Metanephros (tissue), 2 donors: ENCODE measurements at places on chromosomes 11 and 22. TPM values are rescaled to one million over a fixed set of nuclear protein-coding genes. Genes with fewer than 3 reads are reported as not detected.

C22orf31 gene
- 0.64 TPM for total RNA-seq

OR8A1 gene
- total RNA-seq = not detected

PHLDA2 gene
- 6.2 TPM for total RNA-seq

SHANK2 gene
- total RNA-seq = 72.7 TPM

POTEH gene
- total RNA-seq = not detected

C11orf68 gene
- 29.8 TPM for total RNA-seq

POLR3H gene
- 16.7 TPM for total RNA-seq

CRYBB2 gene
- total RNA-seq = not detected

MRGPRX3 gene
- total RNA-seq = not detected

LRRC10B gene
- 3.4 TPM for total RNA-seq

BDNF gene
- 1.3 TPM for total RNA-seq

MS4A6E gene
- total RNA-seq = not detected

RPLP2 gene
- total RNA-seq = 558 TPM

PLEKHA7 gene
- total RNA-seq = 38.4 TPM

CREB3L1 gene
- total RNA-seq = 11.7 TPM

SCGB1D2 gene
- total RNA-seq = not detected

FOLR1 gene
- total RNA-seq = 20.3 TPM

TBX10 gene
- total RNA-seq = not detected

MPPED1 gene
- 2.5 TPM for total RNA-seq

RIMBP3C gene
- 0.82 TPM for total RNA-seq

CD3E gene
- total RNA-seq = 0.82 TPM

HEPHL1 gene
- not detected for total RNA-seq

SAA2 gene
- total RNA-seq = not detected

SLCO2B1 gene
- 15.9 TPM for total RNA-seq

SAA4 gene
- total RNA-seq = not detected

KRTAP5-8 gene
- total RNA-seq = 1.1 TPM

NAALADL1 gene
- total RNA-seq = 20.2 TPM

UBTFL1 gene
- not detected for total RNA-seq

PATE4 gene
- not detected for total RNA-seq

NXPE4 gene
- total RNA-seq = not detected

GPHA2 gene
- 1.3 TPM for total RNA-seq

TMEM132A gene
- 55.6 TPM for total RNA-seq

RAG2 gene
- 0.58 TPM for total RNA-seq

OSM gene
- total RNA-seq = 3.0 TPM

GGT5 gene
- total RNA-seq = 12.1 TPM

TECTA gene
- total RNA-seq = 1.5 TPM

NDUFS8 gene
- total RNA-seq = 153 TPM

FOLH1 gene
- total RNA-seq = 9.9 TPM

GNG3 gene
- not detected for total RNA-seq

MTA2 gene
- 79.0 TPM for total RNA-seq

POU2AF3 gene
- total RNA-seq = 4.0 TPM

LIF gene
- 2.7 TPM for total RNA-seq

RELT gene
- total RNA-seq = 6.9 TPM

CHCHD10 gene
- 78.8 TPM for total RNA-seq

KCNC1 gene
- total RNA-seq = 0.41 TPM

E2F8 gene
- 6.4 TPM for total RNA-seq

SLC5A1 gene
- total RNA-seq = 0.58 TPM

KCNE3 gene
- total RNA-seq = 18.6 TPM

KLHL35 gene
- 1.9 TPM for total RNA-seq

SF3B2 gene
- total RNA-seq = 110 TPM

LUZP2 gene
- total RNA-seq = 1.5 TPM

CCDC73 gene
- 0.06 TPM for total RNA-seq

SLC22A8 gene
- total RNA-seq = 10.3 TPM

DERL3 gene
- total RNA-seq = 2.9 TPM

DDIAS gene
- total RNA-seq = 4.6 TPM

OR52I1 gene
- not detected for total RNA-seq

TBX1 gene
- 3.9 TPM for total RNA-seq

TSPO gene
- 76.8 TPM for total RNA-seq
